Sigmoid colon (tissue), 7 donors: ENCODE measurements at places on chromosomes 6 and 20. TPM values are rescaled to one million over a fixed set of nuclear protein-coding genes. Genes with fewer than 3 reads are reported as not detected.

The B3GAT2 gene
- polyA plus RNA-seq: under 0.01 TPM

The KIAA0408 gene
- 1.9 TPM for polyA plus RNA-seq

The MTFR2 gene
- 6.1 TPM for polyA plus RNA-seq

The RTF2 gene
- 71.5 TPM for polyA plus RNA-seq

The UFL1 gene
- polyA plus RNA-seq: 11.6 TPM

The RIPPLY2 gene
- polyA plus RNA-seq: not detected
